CD4-positive, alpha-beta T cell treated with Interferon gamma for 1 hour (primary cell): ENCODE measurements at places on chromosomes 12 and 14.
A peak's percentile ranks its signal among the peaks of the same experiment; 100 is the strongest.

DNA sequence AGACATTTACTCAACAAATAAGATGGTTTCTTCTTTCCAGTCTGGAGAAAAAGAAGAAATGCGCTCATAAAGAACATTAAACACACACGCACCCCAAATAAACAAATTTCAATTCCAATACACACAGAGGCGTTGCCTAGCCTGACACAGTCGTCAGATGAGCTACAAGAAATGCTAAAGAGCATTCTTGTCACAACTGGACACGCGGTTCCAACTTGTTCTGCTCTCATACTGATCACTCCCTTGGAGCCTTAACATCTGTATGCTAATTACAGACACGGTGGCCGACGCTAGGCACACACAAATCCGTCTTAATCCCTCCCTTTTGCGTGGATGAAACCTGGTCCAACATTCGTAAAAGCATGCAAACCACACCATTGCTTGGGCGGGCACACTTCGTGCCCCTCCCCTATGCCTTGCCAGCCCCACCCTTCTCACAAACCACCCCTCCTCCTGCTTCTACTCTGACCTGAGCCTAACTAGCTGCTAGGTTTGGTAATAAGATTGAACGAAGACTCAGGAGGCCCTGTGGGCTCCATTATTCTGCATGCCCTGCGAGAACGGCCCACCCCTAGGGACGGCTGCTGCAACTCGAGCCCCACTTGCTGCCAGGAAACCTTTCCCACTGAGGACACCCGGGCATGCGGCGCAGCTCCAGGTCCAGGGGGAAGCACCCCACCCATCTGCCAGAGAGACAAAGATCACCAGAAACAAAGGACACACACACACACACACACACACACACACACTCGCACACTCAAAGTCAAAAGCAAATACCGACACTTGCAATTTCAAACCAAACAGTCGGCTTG, 1.2 kb downstream of the KCNK10 start:
- no peak for DNase-seq

GRCh38 chr14:72779679-72780078, 114.2 kb downstream of the DPF3 start:
- no peak for DNase-seq

DNA sequence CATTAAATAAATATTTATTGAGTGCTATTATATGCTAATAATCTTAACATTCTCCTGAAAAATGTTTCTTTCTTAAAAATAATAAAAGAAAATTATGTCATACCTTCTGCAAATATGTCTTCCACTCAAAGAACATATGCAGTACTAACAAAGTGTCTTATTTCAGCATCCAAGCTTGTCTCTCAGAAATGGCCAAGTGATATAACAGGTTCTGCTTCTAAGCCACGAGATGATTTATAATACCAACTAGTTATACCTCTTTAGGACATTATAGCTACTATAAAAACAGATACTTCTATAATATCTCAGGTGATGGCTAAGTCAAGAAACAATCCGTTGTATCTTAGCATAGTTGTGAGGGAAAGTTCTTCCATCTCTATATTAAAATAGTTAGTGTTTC, 128.1 kb upstream of the ARID2 start:
- no peak for DNase-seq

- no peak for DNase-seq
Observed at GRCh38 chr12:66669541-66669940, 9.3 kb downstream of the GRIP1 start.

DNA sequence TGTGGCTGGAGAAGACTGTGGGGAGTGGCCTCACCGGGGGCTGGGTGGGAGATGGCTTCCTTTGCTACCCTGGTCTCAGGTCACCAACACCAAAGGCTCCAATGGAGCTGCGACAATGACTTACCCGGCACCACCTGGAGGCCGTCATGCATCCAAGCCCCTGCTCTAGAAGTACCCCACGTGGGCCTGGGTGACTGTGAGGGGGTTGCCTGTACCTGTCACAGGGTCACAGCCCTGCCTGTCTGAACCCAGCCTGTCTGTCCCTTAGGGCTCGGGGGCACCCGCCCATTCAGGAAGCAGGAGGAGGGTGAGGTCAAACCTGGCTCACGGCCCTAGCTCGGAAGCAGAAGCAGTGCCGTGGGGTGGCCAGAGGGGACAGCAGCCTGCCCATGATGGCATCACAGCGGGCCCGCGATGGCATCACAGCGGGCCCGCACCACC, 18.9 kb downstream of the ABCB9 start:
- DNase-seq = peak; percentile 27
